ENCODE measurements at places on chromosomes 6 and 20.

GRCh38 chr6:149924933-149925252, 2.0 kb upstream of the RAET1G start:
- no peak for DNase-seq

DNA sequence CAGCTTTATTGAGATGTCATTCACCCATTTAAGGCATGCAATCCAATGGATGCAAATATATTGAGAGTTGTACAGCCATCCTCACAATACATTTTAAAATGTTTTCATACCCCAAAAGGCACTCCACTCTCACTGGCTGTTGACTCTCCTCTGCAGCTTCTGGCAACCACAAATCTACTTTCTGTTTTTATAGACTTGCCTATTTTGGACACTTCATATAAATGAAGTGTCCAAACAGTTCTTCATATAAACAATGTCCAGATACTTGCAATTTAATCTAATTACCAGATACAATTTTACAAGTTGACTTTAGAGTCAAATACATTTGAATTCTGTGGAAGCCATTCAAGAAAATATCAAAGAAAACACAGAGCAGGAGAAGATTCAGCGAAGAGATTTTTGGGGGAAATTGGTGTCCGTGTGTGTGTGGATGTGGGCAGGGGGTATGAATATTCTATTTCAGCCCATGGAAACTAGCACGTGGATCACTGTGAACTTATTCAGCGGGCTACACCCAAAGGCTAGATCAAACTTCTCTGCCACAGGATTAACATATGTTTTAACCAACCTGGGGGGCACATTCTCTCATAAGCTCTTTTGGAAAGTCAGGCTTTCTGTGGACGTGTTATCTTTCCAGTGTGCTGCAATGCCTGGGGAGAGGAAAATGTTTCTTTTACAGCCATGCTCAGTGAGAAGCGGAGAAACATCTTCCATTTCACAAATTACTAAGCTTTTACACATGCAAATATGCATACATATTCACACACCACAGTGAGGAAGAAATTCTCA, 73.9 kb downstream of the PLG start:
- DNase-seq = no peak

- DNase-seq = no peak
Measured at GRCh38 chr6:137016356-137016755, 28.4 kb downstream of the IL20RA start.

DNA sequence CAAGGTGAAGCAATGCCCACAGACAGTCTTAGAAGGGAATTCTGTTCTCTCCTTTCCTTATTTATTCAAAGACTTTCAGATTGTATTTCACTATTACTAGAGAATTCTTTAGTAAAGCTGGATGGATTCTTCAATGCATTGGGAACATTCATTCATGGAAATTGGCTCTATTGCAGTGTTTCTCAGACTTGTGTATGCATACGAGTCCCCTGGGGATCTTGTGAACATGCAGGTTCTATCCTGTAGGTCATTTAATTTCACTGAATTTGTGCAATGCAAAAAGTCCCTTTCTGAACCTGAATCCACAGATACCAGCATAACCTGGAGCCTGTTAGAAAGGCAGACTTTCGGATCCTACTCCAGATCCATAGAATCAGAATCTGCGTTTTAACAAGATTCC, 160.9 kb upstream of the AHI1 start:
- peak; percentile 29 for DNase-seq

- no peak for DNase-seq
Measured at GRCh38 chr6:142867988-142868812, 76.8 kb downstream of the HIVEP2 start.

DNA sequence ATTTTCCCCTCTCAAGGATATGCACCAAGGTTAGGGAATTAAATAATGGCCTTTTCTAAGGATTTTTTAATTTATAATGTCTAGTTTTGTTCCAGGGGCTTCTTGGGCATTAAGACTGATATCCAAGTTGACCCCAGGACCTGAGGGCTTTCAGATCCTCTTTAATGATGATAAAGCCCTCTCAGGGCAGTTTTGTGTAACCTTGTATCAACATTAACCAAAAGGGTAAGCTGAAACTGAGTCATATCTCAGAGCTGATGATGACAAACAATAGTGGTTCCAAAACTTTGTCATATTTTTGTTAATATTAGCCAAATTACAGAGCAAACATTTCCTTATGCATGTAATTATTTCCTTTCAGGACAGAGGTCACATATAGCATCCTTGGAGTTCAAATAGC, 309.4 kb upstream of the MAN1A1 start:
- DNase-seq = no peak

GRCh38 chr6:151340219-151340978, 51.0 kb downstream of the ZBTB2 start:
- peak; percentile 72 for DNase-seq
